ENCODE measurements at places on chromosomes 6 and 20.
A peak's percentile ranks its signal among the peaks of the same experiment; 100 is the strongest.

- no peak for DNase-seq
Observed at GRCh38 chr20:8875586-8875985, 193.3 kb upstream of the PLCB4 start.

DNA sequence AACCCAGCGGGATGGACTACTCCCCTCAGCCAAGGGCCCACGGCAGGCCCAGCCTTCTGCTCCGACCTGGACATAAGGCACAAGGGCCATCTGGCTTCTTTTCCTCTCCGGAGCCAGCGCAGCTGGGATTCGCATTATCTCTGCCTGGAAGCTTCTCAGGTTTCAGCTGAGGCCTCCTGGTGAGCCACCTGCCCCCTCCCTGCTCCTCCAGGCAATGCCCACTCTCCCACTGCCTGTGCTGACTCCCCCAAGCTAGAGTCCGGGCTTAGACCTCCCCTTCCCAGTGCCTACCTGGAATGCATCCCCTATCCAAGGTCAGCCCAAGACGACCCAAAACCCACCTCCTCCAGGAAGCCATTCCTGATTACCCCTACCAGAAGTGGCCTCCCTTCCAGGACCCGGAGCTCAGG lies 60.7 kb downstream of the EZR start:
- DNase-seq = no peak

GRCh38 chr20:47377122-47377722 lies 20.7 kb upstream of the ZMYND8 start:
- no peak for DNase-seq

GRCh38 chr6:143732536-143732935 lies 54.8 kb downstream of the PHACTR2 start:
- DNase-seq = no peak

- no peak for DNase-seq
Observed at GRCh38 chr6:106194949-106195921, 109.1 kb downstream of the PRDM1 start.

- no peak for DNase-seq
Observed at GRCh38 chr20:5046656-5047339, 45.5 kb upstream of the SLC23A2 start.

DNA sequence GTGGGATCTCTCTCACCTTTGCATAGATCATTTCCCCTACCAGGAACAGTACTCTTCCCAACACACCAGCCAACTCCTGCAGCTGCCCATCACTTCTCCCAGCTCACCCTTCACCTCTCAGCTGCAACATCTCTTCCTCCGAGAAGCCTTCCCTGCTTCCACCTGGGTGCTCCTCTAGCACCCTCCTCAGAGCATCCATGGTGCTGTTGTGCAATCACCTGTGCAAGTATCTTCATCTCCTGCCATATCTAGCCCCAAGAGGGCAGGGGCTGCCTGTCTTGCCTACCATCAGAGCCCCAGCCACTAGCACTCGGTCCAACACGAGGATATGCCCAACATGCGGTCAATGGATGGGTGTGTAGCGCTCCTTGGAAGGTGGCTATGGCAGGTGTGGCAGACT lies 75.8 kb downstream of the BANF2 start:
- no peak for DNase-seq

DNA sequence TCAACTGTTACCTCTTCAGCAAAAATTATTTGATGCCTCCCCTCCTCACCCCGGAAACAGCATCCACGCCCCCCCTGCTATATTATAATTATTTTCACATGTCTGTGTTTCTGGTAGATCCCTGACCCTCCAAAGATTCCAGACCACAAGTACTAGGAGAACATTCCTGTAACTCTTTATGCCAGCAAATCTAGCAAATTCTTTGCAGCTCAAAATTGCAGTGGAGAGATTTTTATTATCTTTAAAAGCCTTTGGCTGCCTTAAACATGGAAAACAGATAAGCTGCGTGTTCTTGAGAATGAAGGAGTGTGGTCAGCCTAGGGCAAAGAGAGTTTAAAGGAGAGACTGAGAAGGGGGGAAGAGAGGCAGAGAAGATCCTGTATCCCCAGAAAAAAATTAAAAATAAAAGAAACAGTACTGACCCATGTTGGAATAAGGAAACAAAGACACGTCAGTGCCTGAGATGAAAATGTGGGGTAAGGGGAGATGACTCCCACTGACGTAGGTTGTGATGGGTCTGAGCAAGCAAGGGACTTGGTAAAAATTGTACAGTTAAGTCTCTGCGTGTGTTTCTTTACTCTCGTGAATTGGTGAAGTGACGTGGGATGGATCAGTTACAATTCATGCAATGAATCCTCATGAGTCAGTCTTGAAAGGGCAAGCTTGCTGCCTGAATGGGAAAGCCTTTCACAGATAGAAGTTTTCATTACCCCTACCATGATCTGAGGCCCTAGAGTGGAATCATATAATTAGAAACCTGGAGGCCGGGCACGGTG lies 8.3 kb downstream of the ID4 start:
- DNase-seq = no peak

- peak; percentile 47 for DNase-seq
Observed at GRCh38 chr6:27332692-27333641, 20.9 kb upstream of the POM121L2 start.

DNA sequence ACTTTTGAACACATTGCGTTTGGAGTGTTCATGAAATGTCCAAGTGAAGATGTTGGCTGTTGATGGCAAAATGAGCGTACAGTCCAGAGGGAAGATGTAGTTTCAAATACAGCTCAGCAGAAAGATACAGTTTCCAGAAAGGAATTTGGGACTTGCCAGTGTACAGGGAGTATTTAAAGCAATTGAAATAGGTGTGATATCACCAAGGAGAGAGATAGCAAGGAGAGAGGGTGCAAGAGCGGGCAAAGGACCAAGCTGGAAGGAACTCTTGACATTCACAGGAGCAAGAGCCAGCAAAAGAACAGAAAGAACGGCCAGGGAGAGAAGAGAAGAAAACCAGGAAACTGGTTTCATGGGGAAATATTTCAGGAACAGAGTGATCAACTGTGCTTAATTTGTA lies 47.8 kb downstream of the CARMIL1 start:
- DNase-seq = no peak

GRCh38 chr6:26016245-26016962 lies 53.8 kb downstream of the TRIM38 start:
- DNase-seq = no peak

DNA sequence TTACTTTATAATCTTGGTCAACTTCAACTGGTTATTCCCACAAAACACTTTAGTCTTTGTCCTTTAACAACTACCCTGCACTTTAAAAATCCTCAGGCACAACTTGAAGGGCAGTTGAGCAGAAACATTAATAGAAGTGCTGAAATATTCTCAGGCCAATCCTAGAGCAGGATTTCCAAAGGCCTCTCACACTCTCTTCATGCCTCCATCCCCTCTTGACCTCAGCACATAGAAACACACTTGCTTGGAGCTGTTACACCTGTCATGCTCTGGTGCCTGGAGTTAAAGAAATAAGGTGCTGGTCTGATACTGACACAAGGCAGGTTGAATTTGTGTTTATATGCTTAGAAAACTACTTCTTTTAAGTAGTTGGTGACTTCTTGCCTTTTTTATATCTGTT lies 618.8 kb upstream of the POU3F2 start:
- no peak for DNase-seq

- no peak for DNase-seq
Observed at GRCh38 chr6:106612671-106613416, 16.5 kb downstream of the RTN4IP1 start.

DNA sequence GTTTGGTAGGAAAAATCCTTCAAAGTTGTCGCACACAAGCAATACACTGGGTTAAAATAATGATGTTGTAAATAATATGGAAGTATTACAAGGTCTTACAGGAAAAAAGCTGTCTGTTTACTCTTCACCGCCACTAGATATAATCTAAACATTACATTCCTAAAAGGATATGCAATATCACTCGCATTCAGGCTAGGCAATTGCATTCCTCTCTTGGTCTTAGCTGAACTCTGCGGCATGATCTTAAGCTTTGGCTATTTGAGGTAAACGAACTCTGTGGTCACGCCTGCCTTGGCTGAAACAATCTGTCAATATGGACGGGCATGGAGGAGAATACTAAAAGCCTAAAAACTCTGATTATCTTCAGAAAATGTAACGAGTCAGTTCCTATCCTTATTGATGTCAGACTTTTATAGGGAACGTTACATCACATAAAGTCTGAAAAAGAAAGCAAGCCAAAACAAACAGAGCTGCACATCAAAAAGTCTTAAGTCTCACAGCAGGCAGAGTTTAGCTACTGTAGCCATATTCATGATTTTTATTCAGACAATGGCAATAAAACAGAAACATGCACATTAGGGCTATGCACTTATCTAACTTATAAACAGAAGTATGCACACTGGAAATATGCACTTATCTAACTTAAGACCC lies 30.8 kb upstream of the FILIP1 start:
- DNase-seq = no peak
